ENCODE measurements at places on chromosomes 5 and 9. TPM values are rescaled to one million over a fixed set of nuclear protein-coding genes. Genes with fewer than 3 reads are reported as not detected.

Gene CNTNAP3
- total RNA-seq = 18.9 TPM

Gene SPATA31D4
- not detected for total RNA-seq

Gene PCDHGA6
- total RNA-seq = 4.8 TPM

Gene ANKRD20A1
- total RNA-seq = not detected

Gene PFN3
- not detected for total RNA-seq

Gene MARCHF3
- total RNA-seq = 5.1 TPM

Gene SEMA4D
- total RNA-seq = 35.8 TPM

Gene SLC6A7
- total RNA-seq = not detected

Gene EPB41L4A
- 9.7 TPM for total RNA-seq

Gene TLX3
- total RNA-seq = not detected

Gene MRPL41
- 29.1 TPM for total RNA-seq

Gene PRRX2
- 6.9 TPM for total RNA-seq

Gene GARIN3
- total RNA-seq = not detected

Gene SERINC5
- total RNA-seq = 30.6 TPM

Gene TLR4
- total RNA-seq = 8.8 TPM

Measured in tongue (tissue), 3 donors.